ENCODE measurements at places on chromosomes 2 and 18.

GRCh38 chr2:36356298-36356989 is 866 bp downstream of the CRIM1 start:
- DNase-seq = peak; percentile 86

DNA sequence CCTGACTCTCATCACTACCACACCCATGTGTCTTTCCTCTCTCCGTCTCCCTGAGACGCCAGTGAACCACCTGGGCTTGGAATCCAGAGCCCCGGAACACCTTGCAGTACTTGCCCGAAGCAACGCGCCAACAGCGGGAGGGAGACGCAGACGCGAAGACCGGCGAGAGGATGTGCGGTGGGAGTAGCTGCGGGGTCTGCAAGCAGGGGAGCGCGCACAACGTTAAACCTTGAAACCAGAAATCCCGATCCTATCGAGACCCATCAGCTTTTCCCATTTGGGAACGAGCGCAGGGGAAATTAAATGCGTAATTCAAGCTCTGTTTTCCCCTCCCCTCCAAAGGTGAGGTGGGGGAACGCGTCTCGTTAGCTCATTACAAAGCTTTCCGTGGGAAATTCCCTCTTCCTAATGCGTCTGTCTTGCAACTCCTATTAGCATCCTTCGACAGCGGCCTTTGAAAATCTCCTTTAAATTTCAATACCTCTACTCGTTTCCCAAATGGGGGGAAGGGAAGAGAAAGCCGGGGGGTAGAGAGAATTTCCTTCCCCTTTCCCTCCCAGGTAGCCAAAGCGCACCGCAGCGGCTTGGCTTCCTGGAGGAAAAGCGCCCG is 421 bp upstream of the CNTNAP5 start:
- DNase-seq = peak; percentile 25

DNA sequence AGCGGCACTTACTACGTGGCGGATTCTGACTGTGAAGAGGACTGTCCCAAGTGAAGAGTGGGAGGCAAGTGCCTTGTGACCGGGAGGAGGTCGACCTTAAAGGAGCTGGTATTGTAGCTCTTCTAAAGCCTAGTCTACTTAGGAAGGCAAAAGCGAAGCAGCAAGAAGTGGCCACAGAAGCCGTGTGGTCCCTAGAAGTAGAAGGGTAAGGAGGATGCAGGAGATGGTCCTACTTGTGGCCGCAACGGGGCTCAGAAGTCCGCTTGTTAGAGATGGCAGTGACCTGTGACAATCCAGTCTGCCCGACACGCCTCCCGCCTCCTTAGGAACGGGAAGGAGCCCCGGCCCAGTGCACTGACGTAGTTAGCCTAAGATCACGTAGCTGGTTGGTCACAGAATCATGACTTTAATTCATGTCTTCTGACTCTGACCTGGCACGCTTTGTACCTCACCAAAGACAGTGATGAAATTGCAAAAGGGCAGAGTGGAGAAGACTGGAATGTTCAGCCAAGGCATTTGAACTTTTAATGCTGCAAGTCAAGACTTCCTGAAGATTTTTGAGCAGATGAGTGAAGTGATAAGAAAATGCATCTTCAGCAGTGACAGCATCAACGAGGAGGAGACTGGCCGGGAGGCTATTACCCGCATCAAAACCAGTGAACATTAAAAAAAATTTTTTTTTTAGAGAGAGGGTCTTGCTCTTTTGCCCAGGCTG is 749 bp upstream of the EIF2AK3 start:
- peak; percentile 98 for DNase-seq

DNA sequence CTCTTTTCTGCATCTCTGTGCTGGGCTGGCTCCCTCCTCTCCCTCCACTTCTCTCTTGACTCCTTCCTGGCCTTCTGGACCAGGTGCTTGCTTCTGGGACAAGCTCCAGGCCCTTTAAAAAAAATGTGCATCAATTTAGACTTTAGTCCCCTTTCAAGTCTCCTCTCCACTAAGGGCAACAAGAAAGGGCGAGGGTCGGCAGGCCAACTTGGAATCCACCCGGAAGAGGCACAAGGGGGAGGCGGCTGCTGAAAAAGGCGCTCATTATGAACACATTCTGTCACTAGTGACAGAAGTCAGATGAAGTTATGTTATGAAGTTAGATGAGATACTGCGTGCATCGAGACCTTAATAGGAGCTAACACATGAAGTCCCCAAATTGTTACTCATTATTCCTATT is 13.6 kb upstream of the RHOB start:
- no peak for DNase-seq

DNA sequence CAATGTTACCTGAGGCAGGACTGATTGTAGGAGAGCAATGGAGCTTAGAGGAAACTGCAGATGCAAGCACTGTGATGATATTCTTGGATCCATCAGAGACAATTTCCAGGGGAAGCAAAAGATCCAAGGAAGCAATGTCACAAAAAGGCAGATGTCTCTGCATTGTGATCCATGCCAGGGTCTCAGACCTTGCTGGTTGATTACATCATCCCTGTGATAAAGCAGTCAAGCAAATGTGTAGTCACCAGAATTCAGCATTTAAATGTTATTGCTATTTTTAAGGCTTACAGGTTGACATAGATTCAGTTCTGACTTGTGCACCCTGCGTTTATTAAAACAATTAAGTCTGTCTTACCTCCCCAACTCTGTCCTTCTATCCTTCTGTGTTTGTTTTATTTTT is 56.8 kb upstream of the CCDC85A start:
- DNase-seq = no peak

- DNase-seq = no peak
Measured at GRCh38 chr2:39659765-39660611, 5.7 kb upstream of the TMEM178A start.

DNA sequence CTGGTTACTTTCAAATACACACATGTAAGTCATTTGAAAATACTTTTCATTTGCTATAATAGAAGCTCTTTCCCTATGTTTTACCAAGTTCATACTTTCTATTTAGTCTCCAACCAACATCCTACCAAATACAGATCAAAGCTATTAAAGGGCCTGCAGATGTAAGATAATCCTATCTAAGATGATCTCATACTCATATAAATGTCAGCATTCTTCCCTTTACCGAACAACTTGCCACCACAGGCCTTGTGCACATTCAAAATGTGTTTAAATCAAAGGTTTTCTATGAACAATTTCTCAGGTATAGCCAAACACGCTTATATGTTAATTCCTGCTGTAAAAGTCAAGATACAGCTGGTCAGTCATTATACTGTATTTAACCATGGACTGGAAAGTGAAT is 23.3 kb downstream of the KCTD18 start:
- no peak for DNase-seq

- no peak for DNase-seq
Measured at GRCh38 chr2:134337631-134338030, 83.8 kb downstream of the MGAT5 start.

- DNase-seq = no peak
Measured at GRCh38 chr18:24266131-24266530, 127.3 kb downstream of the CABYR start.

- DNase-seq = peak; percentile 90
Measured at GRCh38 chr2:113700186-113700841, 56.1 kb downstream of the SLC35F5 start.

- peak; percentile 75 for DNase-seq
Measured at GRCh38 chr2:144522897-144523595, 3.1 kb upstream of the ZEB2 start.

GRCh38 chr2:240935103-240935876 is 29.2 kb downstream of the CROCC2 start:
- no peak for DNase-seq

DNA sequence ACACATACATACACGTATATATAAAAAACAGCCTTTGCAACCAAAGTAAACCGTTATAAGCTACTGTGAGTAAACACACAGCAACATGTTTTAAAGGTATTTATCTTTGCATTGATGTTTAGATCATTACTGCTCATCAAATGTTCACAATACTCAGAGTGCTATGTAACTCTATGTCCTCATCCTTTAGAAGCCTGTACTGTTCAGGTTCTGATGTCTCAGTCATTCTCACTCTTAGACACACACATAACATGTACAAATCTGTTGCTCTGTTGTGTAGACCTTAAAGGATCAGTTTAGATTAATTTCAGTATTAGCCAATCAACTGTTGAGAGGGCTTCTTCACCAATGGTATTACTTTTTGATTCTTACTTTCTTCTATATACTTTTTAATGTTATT is 139.7 kb upstream of the ITGB6 start:
- DNase-seq = no peak
